T47D (cell line): ENCODE measurements at places on chromosomes 1 and 21.

DNA sequence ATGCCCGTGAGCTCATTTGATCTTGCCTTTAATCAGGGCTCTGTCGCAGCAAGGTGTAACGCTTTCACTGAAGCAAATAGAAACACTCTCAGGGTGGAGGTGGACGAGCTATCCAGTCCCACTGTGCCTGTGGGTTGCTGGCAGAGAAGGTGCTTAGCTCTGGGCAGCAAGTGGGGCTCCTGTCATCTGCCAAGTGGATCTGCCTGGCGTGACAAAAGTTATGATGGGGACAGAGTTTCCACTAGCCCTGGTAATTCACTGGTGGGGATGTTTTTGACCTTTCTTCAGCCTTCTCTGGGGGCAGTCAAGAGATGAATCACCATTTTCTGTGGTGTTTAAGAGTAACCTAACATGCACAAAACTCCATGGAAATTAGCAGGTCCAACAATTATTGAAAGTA lies 71.3 kb upstream of the EDEM3 start:
- DNase-seq = no peak

DNA sequence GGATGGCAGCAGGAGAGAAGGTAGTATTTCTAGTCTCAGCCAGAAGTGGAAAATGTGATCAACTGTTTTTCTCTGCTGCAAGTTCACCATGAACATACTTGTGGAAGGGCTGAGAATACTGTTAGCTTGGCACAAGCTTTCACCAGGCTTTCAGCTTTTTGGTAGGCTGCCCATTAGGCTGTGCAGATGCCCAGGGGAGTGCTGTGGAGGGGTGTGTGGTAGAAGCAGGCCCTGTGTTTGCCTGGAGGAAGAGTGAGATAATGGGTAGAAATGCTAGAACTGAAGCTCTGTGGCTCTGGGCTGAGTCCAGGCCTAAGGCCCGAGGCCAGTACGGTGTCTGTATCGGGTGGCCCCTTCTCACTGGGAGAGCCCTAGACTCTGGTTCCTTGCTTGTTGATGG lies 9.8 kb downstream of the DNAJC6 start:
- DNase-seq = no peak

DNA sequence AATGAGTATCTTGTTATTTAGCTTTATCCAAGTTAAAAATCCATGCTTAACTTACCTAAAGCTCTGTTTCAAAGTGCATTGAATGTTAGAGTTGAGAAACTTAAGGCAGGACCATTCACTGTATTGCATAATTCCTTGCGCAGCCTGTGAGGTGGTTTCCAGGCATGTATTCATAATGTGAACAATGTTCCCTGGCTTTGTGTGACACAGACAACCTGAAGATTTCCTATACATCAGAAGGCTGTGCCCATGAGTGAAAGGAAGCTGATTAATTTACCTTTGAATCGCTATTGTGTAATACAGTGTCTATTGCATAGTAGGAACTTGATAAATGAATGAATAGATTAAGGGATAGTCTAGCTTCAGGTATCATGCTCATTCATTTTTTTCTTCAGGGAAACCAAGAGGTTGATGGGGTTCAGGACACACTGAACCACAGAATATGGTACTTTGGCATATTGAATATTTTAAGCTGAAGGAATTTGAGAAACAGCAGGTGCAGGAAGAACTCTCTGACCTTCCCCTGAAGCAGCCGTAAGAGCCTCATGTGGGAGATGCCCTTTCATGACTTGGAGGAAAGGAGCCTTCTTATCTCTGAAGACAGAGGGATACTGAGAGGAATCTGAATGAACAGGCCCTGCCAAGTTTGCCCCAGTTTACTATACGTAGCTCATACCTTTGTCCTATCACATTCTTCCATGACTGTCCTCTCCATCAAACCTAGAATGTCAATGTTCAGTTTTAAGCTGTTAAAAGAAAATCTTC lies 88.6 kb upstream of the GNG12 start:
- no peak for DNase-seq

DNA sequence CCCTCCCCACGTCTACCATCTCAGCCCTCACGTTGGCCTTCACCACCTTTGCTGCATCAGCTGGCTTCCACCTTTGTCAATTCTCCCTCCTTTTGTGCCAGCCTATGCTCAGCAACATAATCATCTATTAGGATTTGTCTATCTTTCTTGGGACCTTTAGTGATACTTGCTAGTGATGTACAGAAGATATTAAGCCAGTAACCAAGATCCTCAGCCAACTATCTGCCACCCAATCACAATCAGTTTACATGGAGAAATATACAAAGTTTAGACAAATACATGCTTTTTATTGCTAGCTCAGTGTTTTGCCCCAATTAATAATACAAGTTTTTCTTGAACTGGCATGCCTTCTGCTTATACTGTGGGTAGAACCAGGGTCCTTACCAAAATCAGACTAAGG lies 172.3 kb downstream of the TPR start:
- no peak for DNase-seq

GRCh38 chr1:203915811-203916210 lies 54.4 kb downstream of the SNRPE start:
- DNase-seq = no peak

DNA sequence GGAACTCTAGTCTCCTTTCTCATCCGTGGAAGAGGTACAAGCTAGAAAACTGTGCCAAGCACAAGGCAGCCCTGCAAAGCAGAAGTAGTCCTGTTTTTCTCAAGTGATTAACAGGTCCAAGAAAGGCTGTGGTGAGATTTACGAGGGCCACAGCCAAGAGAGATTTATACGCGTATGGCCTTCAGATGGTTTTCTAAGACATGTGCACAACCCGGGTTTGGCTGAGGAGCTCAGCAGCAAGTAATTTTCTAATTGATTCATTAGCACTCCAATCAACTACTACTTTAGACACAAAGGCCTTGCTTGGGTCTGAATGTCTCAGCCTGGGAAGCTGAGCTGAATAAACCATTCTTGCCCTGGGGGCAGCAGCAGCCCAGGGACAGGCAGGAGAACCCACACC lies 55.8 kb downstream of the SSBP3 start:
- no peak for DNase-seq

DNA sequence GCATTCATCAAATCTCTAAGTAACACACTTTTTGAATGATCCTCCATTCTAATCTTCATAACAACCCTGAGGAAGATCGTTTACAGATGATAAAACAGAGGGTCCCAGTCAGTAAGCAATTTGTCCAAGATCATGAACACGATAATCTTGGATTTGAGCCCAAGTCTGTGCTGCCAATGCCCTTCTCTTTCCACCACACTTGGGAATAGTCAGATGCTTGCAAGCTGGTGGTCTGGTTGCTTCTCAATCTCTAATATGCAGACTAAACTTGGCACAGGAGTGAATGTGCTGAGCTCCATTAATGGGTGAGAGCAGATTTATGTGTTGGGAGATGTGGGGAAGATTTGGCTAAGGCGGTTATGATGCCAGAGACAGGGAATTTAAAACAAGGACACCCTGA lies 430.6 kb upstream of the DAB1 start:
- no peak for DNase-seq

DNA sequence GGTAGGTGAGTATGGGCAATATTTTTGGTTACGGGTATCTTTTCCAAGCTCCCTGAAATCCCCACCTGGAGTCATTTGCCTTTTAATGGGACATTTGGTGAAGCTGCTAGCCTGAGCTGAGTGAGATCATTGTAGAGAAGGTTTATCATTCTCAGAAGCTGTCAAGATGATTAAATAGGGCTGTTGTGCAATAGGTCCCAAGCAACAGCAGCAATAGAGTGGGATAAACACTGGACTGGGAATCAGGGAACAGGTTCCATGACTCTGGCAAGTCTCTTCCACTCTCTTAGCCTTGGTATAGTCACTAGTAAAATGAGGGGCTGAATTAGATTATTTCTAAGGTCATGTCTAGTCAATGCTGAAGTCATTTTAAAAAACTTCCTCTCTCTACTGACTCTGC lies 30.3 kb upstream of the FAM78B start:
- no peak for DNase-seq

DNA sequence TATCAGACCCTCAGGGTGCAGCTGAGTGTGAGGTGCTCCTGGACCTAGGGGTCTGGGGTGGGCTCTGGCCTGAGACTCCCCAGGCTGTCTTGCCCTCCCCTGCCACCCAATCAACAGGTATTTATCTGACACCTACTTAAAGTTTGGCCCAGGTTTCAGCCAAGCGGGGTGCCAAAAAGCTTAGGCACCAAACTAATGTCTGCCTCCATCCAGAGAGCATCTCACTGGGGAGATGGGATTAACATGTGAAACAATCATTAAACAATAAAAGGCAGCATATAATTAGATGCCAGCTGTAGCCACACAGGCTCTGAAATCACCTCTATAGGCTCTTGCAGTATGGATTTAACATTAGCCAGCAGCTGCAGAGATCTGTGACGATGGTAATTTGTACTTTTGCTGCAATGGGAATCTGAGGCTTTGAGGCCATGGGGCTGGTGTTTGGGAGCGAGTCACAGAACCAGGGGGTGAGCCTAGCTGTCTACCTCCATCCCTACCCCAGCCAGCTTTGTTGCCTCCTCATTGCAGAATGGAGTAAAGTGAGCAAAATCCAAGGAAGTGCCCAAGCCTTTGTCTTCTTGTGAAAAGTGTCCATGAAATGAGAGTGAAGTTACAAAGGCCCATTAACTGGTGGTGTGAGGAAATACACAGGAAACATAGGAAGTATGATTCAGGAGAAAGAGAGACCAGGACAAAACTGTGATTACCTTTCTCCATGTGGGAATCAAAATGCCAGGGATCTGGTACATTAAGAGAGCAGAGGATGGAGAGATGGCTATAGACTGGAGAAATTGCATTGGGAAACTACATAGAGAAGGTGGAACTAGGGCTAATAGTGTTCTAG lies 36.1 kb downstream of the EIF2D start:
- DNase-seq = no peak
